ENCODE measurements at places on chromosomes 16 and 17.

GRCh38 chr16:64098451-64098850 is 1023.4 kb downstream of the CDH11 start:
- DNase-seq = no peak

DNA sequence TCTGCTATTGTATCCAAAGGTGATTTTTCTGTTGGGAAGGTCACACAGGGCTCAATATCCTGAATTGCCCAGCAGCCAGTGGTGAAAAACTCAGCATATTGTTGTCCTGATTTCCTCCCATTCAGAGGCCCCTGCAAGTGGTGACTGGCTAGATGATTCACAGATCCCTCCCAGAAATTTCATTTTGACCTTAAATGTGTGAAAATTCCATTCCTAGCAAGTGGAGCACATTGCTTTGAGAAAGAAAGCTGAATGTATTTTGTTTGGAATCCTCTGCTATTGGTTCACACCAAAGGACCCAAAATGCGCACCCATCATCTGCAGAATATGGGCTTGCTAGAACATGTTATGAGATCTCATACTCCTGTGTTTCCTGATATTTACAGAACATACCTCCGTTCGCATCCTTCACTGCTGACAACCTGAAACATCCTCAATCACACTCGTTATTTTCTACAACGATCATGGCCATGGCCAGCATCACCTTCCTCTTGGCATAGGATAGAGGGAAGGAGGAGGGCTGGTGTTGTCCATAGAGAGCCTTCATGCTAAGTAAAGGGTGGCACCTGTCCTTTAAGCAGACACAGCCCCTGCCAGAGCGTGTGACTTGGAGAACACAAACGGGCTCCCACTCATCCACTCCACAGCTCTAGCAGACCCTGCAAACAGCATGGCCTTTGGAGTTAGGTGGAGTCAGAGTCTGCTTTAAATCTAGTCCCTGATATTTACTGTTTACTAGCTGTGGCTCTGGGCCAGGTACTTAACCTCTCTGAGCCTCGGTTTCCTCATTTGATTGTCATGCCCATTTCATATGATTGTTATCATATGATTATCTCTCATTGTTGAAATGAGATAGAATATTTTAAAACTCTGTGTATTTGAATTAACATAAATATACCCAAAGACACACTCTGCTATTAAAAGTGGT is 30.4 kb upstream of the NFAT5 start:
- no peak for DNase-seq

DNA sequence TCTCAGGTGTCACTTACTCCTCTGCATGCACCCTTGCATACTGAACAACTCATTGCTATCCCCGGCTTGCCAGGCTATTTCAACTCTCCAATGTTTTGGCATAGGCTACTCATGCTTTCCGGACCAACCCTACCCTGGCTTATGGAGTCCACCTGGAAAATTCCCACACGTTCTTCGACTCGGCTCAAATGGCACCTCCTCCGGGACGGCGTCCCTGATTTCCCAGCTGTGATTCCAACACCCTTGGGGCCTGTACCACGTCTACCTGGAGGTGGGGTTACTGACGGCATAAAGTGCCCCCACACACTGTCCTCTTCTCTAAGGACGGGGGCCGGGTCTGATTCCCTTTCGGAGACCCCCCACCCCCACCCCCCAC is 498 bp downstream of the SMYD4 start:
- DNase-seq = no peak

GRCh38 chr16:87140211-87141200 is 176.7 kb downstream of the C16orf95 start:
- no peak for DNase-seq

- no peak for DNase-seq
These were observed 124.6 kb downstream of the GP2 start for GRCh38 chr16:20202747-20203146.

- no peak for DNase-seq
These were observed 69.6 kb upstream of the ZNF750 start for GRCh38 chr17:82909322-82909904.

DNA sequence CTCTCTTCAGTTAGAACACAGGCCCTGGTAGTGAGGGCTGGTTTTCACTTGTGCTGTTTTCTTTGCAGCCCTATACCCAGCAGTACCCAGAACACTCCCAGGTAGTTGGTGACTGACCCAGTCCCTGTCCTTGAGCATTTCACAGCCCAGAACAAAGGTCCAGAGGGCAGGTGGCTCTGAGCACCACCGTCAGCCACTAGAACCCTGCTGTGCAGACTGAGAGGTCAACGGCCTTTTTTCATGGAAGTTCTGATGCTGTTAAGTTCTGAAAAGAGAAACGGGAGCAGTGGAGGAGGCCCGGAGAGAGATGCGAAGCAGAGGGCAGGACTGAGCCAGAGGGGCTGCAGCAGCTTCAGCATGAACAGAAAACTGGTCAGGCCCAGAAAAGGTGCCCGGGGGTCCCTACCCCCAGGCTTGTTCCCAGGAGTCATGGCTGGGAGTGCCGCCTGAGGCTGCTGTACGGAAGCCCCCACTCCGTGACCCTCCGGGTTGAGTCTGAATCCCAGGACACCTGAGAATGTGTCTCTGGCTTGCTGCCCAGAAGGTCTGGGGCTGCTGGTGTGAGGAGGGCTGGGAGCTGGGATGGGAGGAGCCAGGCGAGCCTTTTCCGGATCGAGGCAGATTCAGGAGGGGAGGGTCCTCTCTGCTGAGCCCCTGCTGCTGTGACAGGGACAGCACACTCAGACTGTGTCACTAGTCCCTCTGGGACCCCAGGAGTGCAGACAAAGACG is 8.7 kb downstream of the ZNF276 start:
- no peak for DNase-seq

- no peak for DNase-seq
These were observed 3.6 kb downstream of the RNF166 start for GRCh38 chr16:88702371-88703210.

GRCh38 chr17:15133143-15133542 is 132.0 kb downstream of the PMP22 start:
- no peak for DNase-seq

DNA sequence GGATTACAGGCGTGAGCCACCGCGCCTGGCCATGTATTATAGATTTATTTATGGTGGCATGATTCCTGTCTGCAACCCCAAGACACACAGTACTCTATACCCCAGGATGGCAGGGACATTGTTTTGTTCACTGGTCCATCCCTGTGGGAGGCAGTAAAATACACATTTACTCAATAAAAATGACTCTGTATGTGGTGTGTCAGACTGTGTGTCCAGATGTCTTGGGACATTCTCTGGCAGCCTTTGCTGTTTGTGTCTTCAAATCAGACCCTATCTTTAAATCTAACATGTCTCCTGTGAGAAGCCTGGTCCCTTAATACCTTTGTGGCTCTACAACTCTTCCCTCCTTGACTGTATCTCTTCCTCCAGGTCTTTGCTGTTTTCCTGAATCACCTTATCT is 1.7 kb upstream of the COASY start:
- DNase-seq = no peak

GRCh38 chr16:68090130-68090529 is 5.0 kb downstream of the NFATC3 start:
- DNase-seq = no peak

GRCh38 chr16:73202161-73202729 is 154.3 kb upstream of the ZFHX3 start:
- DNase-seq = no peak

- DNase-seq = no peak
These were observed 1.2 kb downstream of the CPD start for GRCh38 chr17:30379903-30380381.

- no peak for DNase-seq
These were observed 30.1 kb downstream of the C17orf100 start for GRCh38 chr17:6681671-6682070.

DNA sequence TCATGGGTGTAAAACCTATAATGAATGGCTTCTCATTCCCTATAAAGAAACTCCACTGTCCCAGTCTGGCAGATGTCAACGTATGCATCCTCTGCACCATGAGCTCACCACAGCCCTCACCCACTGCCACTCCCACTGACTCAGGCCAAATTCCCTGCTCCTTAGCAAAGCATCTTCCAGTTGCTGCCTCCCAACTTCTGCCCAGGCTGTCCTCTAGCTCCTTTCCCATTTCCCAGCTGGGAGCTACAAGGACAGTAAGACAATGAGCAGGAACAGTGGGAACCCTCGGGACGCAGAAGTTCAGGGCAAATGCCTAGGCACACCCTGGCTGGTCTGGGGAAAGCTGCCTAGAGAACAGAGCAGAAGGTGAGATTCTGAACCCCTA is 9.1 kb upstream of the THAP11 start:
- DNase-seq = no peak

DNA sequence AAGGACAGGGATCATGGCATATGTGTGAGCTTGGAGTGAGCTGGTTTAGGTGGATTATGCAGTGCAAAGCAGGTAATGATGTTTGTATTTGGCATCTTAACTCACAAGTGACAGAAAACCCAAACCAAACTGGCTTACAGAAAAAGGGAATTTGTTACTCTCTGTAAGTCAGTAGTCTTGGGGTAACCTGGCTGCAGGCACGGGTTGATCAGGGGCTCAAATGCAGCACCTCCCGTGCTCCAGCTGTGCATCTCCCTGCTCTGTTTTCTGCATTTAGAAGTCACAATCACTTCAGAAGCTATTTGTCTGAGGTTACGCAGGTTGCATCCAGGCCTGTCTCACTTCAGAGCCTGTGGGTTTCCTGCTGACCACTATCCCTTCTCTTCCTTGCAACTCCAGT is 354.3 kb downstream of the CPPED1 start:
- DNase-seq = no peak

DNA sequence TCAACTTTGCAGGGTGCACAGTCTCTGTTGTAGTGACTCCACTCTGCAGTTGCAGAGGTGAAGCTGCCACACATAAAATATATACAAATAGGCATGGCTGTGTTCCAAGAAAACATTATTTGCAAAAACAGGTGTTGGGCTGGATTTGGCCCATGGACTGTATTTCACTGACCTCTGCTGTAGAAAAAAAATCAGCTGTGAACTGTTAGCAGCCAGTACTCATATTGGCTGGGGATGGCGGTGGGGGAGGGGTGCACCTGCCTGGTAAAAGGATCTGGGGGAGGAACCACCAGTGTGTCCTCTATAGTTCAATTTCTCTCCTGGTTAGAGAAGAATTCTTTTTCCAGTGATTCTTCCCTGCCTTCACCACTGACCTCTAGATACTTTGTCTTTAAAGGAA is 50.0 kb downstream of the SHISA9 start:
- DNase-seq = no peak

- DNase-seq = no peak
These were observed 755 bp upstream of the TUFM start for GRCh38 chr16:28846933-28847273.

DNA sequence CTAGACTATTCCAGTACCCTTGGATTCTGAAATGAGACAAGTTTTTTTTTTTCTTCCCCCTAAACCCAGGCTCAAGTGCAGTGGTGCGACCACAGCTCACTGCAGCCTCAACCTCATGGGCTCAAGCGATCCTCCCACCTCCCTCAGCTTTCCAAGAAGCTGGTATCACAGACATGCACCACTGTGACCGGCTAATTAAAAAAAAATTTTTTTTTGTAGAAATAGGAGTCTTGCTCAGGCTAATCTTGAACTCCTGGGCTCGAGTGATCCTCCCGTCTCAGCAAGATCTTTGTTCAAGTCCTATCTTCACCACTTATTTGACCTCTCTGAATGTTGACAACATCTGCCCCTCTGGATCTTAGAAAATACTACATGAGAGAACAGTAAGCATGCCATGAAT is 26.6 kb upstream of the CORO6 start:
- DNase-seq = no peak

GRCh38 chr16:67346341-67346740 is 19.7 kb downstream of the LRRC36 start:
- DNase-seq = no peak
